Stimulated activated CD8-positive, alpha-beta memory T cell treated with anti-CD3 and anti-CD28 coated beads, Interleukin-12 subunit alpha, Interleukin-12 subunit beta, amount 100 ng/mL, for 4 hours (primary cell): ENCODE measurements at places on chromosomes 5 and 9.

DNA sequence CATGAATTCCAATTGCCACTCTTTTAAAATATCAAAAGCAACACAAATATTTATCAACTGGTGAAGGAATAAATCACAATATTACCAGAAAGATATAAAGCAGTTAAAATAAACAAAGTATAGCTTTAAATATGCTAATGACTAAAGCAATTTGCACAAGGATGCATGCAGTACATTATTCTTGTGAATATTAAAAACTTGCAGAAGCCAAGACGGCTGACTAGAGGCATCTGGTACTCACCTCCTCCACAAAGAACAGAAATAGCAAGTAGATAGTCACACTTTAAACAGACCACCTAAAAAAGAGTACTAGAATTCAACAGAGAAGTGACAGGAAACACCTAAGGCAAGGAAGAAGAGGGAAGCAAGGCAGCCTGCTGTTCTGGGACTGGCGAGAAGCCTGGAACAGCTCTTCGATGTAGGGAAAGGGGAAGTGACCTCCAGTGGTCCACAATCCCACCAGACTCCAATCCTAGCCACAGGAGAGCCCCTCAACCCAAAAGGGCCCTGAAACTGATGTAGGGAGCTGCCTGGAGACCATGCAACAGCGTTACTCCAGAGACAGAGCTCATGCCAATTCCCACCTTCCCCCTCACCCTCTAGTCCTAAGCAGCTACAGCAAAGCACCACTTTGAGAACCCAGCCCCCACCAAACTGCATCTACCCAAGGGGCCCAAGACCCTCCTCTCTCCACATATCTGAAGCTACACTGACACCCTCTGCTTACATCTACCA lies 86.3 kb downstream of the LPAR1 start:
- DNase-seq, result no peak

DNA sequence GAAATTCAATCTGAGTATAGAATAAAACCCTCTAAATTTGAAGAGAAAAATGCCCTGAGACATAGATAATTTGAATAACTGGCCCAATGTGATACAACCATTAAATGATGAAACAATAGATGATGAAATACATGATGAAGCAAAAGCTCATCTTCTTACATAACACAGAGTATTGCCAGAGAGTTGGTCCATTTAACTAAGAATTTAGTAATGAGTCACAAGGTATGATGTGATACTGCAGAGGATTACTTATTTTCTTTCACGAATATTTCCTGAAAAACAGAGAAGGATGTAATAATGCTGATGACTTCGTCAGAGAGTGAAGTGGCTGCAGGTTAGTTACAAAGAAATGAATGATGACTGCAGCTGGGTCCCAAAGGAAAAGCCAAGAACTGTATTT lies 379.3 kb downstream of the CDH12 start:
- DNase-seq, result no peak

GRCh38 chr9:36659500-36659899 lies 86.8 kb downstream of the MELK start:
- DNase-seq, result no peak

GRCh38 chr9:136916330-136917184 lies 28.0 kb downstream of the FBXW5 start:
- no peak for DNase-seq

DNA sequence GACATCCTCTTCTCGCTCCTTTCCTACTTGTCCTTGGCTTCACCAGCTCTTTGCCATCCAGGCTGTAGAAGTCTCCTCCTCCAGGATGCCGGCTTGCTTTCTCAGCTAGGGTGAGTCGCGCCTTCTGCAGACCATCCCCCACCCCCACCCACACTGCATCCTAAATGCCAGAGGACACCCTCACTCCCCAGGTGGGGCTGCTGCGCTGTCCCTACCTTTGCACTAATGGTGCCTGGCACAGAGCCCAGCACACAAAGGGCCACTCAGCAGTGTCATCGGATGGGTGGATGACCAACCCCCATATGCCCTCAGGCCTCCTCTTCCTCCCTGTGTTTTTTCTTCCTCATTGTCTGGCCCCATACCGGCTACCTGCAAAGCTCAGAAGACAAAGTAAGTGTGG lies 14.8 kb downstream of the IL9 start:
- DNase-seq, result no peak

DNA sequence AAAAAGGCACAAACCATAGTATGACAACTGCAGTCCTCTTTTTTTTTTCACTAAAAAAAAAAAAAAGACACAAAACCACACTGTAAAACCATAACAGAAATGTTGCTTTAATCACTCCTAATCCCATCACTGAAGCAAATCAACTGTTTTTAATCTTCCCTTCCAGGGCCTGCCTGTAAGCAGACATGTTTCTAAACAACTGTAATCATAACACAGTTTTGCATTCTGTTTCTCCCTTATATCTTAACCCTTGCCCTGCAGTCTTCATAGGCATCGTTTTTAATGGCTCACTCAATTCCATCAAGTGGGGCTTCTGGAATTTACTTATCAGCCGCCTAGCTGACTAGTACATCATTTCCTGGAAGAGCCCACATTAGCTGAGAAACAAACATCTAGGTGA lies 111.0 kb upstream of the SLC25A48 start:
- no peak for DNase-seq
